M059J (cell line): ENCODE measurements at places on chromosomes 3 and 15.
A peak's percentile ranks its signal among the peaks of the same experiment; 100 is the strongest.

DNA sequence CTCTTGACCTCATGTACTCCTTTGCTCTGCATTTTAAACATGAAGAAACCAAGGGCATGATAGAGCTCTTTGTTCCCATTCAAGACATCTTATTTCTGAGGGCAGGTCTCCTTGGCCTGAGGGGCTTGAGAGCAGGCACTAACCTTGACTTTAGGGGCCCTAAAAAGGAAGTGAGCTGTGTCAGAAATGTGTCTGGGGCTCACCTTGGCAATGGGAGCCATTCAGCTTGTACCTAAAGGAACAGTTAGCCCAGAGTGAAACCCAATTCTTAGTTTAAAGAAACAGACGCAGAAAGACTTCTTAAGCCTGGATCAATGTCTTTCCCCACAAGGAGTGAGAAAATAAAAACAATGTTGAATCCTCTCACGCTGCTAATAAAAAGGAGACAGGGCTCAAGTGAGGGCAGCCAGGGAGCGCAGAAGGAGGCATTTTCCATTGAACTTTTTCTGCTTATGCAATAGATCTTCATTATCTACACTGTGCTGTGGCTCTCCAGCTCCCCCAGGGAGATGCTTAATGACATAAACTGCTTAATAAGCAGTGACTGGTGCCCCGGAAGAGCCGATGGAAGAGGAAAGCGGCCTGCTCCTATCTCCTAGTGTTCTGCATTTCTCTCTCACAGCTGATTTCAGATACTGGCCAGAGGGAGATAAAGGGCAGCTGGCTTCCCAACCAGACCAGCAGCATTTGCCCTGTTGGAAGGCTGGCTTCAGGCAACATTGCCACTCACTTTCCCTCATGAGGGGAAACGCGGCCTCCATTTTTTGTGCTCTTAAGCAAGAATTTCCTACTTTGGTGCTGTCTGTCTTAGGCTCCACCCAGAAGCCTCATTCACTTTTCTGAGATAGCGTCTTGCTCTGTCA is 152.0 kb downstream of the OPA1 start:
- DNase-seq: no peak

- DNase-seq: no peak
Observed at GRCh38 chr3:73787620-73788019, 162.9 kb upstream of the PDZRN3 start.

DNA sequence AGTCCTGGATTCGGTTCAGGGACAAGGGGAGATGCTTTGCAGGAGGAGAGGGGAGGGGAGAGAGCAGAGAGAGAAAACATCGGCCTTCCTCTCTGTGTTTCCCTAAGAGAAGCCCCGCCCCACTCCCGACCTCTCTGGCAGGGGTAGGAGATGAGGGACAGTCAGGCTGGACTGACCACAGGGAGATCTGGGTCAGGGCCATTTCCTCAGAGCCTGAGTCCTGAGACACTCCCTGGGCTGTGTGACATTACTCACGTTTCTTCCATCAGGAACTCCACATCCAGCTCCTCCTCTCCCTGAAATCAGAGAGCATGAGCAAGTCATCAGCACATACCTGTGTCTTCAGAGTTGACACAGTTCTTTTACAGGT is 9.1 kb downstream of the PLA2G4D start:
- DNase-seq: peak; percentile 90

GRCh38 chr3:13451301-13451673 is 28.8 kb upstream of the HDAC11 start:
- peak; percentile 66 for DNase-seq

GRCh38 chr3:168425936-168426595 is 330.3 kb upstream of the GOLIM4 start:
- DNase-seq: no peak

DNA sequence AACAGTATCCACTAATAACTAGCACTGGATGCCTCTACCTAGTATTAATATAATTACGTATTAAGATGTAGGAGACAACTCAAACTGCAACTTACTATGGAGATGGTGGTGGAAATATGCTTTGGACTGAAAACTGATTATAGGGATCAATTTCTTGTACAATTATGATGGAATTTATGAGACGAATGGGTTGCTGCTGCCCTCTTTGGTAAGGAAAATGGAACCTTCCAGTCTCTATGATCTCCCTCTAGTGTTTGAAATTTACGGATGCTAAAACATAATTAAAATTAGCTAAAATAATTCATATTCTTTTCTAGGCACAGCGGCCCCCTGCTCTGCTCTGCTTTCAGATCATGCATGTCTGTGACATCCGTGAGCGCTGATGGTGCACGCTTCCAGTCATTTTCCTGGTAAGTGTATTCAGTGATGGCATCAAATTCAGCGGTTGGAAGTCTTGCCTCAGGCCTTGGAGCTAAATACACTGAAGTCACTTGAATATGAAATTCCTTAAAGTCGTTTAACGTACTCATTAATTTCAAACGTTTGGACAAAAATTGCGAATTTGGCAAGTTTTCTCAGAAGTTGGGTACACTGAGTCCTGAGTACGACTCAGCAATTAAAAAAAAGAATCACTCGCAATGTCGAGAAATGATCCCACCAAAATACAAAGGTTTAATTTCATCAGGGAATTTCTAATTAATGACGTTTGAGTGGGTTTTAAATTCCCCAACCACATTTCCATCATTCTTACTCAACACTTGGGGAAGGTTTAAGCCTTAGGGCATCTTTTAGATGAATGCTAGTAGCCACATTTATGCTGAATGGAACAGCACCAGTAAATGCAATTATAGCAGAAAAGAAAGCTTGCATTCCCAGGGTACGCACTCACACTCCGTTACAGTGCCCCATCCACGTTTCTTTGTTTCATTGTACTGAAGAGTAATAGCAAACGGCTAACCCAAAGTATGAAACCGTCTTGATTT is 132.6 kb downstream of the NR2F2 start:
- peak; percentile 78 for DNase-seq

GRCh38 chr15:62896969-62897486 is 145.5 kb upstream of the TPM1 start:
- DNase-seq: peak; percentile 99

- DNase-seq: no peak
Observed at GRCh38 chr3:30059240-30059639, 547.2 kb upstream of the TGFBR2 start.

DNA sequence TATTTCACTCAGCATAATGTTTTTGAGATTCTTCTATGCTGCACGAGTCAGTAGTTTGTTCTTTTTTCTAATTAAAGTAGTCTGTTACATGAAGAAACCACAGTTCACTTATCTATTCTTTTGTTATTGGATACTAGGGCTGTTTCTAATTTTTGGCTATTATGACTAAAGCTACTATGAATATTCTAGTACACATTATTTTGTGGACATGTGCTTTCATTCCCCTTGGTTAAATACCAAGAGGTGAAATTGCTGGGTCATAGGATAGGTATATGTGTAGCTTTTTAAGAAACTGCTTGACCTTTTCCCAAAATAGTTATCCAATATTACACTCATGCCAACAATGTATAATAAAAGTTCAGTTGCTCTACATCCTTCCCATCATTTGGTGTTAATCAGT is 8.9 kb downstream of the PDE8A start:
- DNase-seq: no peak

GRCh38 chr3:6099458-6100075 is 761.3 kb upstream of the GRM7 start:
- DNase-seq: no peak

GRCh38 chr3:25872200-25872877 is 82.4 kb downstream of the OXSM start:
- DNase-seq: no peak

DNA sequence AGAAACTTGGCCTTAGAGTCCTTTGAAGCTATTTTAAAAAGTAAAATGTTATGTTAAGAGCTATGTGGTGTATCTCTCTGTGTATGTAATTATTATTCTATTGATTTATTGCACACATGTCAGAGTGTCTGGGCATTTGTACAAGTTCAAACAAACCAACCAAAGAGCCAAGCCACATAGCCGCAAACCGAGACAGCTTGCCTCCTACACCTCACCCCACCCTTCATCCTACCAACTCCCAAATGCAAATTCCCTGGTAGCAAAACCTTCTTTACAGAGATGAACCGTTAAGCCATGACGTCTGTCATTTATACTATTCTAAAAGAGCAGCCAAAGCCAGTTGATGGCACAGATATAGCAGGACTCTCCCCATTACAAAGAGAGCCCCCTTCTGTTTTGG is 332.3 kb downstream of the ERC2 start:
- DNase-seq: peak; percentile 10

DNA sequence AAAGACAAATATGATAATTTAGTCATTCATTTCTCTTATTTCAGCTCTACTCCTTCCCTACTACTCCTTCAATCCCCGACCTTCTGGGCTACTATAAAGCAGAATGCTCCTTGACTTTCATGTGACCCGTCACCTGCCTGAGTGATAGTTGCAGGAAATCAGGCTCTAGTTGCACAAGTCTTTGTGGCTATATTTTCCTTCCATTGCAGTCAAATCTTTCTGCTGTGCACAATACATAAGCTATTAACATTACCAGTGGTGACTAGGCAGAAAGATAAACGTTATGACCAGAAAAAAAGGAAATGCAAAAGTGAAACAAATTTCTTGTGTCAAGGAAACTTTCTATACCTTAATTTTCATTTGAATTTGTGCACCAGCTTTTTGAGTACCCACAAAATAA is 2.3 kb downstream of the SUCNR1 start:
- no peak for DNase-seq

GRCh38 chr3:161540594-161540993 is 44.0 kb downstream of the OTOL1 start:
- DNase-seq: no peak

GRCh38 chr15:32957219-32957618 is 237.3 kb downstream of the FMN1 start:
- no peak for DNase-seq

DNA sequence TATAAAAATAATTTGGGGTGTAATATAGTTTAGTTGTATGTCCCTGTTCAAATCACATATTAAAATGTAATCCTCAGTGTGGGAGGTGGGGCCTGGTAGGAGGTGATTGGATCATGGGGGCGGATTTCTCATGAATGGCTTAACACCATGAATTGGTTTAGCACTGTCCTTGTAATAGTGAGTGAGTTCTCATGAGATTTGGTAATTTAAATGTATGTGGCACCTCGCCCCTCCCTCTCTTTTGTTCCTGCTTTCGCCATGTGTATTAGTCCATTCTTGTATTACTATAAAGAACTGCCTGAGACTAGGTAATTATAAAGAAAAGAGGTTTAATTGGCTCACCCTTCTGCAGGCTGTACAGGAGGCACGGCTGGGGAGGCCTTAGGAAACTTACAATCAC is 83.9 kb downstream of the ANXA2 start:
- DNase-seq: no peak

DNA sequence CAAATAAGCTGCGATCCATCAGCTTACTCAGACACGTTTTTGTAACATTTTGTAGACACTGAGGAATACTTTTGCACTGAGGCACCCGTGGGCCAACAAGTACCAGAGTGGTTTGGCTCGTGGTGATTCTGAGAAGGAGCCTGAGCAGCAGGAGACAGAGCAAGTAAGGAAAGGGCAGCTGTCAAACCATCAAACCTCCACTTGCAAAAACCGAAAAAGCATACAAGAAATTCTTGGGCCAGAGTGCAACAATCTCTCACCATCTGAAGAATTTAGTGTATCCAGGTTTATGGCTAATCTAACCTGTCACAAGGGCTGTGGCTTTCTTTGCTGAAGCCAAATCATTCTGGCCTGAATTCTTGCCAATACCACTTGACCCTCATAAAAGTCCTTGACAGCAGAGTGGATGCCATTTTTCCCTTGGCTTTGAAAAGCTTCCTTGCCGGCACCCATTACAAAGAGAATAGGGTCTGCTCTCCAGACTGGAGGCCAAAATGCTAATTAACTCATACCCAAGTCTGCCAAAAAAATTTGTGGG is 56.7 kb downstream of the MYO1E start:
- peak; percentile 96 for DNase-seq

- no peak for DNase-seq
Observed at GRCh38 chr3:124442463-124442862, 287.8 kb upstream of the UMPS start.

- DNase-seq: peak; percentile 47
Observed at GRCh38 chr15:75966073-75966472, 46.2 kb downstream of the NRG4 start.

GRCh38 chr3:64294771-64295170 is 69.5 kb upstream of the PRICKLE2 start:
- DNase-seq: no peak

DNA sequence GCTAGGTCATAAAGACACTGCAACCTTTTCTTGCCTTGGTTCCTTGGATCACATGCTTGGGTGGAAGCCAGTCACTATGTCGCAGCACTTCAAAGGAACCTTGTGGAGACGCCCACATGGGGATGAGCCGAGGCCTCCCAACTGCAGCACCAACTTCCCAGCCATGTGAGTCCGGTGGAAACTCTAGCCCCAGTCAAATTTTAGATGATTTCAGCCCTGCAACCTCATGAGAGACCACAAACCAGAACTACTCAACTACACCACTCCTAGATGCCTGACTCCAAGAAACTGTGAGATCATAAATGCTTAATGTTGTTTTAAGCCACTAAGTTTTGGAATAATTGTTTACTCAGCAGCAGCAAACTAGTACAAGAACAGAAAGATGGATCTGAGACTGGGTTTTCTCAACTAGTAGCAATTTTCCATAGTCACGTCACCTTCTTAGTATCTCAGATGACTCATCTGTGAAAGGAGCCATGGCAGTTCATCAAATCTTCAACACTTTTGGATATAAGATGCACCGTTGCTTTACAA is 86.5 kb downstream of the MB21D2 start:
- DNase-seq: peak; percentile 91

- DNase-seq: no peak
Observed at GRCh38 chr15:100761290-100761935, 118.2 kb upstream of the ALDH1A3 start.

- no peak for DNase-seq
Observed at GRCh38 chr3:156425651-156426050, 129.3 kb downstream of the SSR3 start.

DNA sequence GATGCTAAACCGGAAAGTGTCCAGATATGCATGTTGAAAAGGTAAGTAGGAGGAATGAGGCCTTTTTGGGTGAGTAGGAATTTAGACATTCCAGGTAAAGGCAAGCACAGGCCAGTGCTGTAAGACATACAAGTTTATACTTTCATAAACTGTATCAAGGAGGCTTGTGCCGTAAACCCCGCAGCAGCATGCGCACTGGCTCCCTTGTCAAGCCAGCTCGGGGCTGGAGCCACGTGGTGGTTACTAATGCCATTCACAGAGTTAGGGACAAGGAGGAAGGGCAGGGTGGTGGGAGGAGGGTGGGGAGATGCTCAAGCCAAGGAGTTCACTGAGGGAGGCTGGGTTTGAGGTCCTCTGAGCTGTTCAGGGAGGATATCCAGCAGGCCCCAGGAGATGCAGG is 35.8 kb downstream of the PLD1 start:
- no peak for DNase-seq
